GM06990 (cell line): ENCODE measurements at places on chromosomes 16 and 17.

GRCh38 chr16:77696149-77696548 is 26.2 kb upstream of the NUDT7 start:
- no peak for DNase-seq

DNA sequence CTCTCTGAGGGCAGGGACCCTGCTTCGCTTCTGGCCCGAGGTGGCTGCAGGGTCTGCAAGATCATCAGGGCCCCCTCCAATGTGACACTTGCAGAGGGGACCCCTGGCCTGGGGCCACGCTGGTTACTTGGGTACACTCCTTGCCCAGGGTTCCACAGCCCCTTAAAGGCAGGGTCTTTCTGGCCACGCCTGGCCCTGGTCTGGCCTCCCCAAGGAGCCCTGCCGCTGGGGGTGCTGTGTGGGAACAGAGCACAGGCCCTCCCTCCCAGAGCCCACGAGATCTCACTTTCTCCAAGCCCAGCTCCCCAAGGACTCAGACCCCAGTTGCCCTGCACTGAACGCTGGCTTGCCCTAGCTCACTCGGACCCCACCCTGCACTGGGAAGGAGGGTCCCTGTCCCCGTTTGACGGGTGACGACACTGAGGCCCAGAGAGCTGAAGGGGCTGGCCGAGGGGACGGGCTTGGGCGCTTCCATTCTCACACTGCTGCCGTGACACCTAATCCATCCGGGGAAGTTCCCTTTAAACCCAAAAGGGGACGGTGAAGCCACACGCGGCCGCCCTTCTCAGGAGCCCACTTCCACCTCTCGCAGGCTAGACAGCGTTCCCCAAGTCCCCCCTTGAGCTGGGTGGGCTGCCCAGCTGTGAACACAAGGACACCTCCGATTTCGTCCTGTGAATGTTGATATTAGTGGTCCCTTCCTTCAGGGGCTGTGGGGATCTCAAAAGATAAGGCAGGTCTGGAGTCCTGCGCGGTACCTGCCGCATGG is 26.9 kb upstream of the OSGIN1 start:
- DNase-seq, result no peak

GRCh38 chr17:63381101-63381729 is 64.9 kb downstream of the CYB561 start:
- DNase-seq, result no peak

- no peak for DNase-seq
Observed at GRCh38 chr17:35423761-35424160, 8.5 kb downstream of the SLFN12 start.

GRCh38 chr17:78305801-78306200 is 54.1 kb downstream of the SOCS3 start:
- DNase-seq, result no peak

GRCh38 chr17:81347437-81347836 is 47.8 kb upstream of the BAHCC1 start:
- no peak for DNase-seq

GRCh38 chr17:17221329-17221728 is 15.2 kb upstream of the PLD6 start:
- DNase-seq, result no peak

- DNase-seq, result no peak
Observed at GRCh38 chr16:72926177-72927070, 121.5 kb downstream of the ZFHX3 start.

DNA sequence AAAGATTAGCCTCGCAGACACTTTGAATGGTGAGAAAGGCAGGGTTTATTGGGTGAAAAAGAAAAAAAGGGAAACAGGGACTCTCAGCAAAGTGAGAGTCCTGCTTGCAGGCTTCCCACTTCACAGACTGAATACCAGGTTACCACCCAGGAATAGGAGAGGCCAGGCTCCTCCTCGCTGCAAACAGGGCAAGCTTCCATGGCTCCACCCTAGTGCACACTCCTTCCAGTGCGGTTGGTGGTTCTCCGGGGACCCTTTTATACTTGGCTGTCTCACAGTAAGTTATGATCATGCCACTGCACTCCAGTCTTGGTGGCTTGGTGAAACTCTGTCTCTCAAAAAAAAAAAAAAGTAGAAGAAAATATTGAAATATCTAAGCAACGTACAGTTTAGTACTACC is 30.5 kb upstream of the CDH8 start:
- DNase-seq, result no peak

DNA sequence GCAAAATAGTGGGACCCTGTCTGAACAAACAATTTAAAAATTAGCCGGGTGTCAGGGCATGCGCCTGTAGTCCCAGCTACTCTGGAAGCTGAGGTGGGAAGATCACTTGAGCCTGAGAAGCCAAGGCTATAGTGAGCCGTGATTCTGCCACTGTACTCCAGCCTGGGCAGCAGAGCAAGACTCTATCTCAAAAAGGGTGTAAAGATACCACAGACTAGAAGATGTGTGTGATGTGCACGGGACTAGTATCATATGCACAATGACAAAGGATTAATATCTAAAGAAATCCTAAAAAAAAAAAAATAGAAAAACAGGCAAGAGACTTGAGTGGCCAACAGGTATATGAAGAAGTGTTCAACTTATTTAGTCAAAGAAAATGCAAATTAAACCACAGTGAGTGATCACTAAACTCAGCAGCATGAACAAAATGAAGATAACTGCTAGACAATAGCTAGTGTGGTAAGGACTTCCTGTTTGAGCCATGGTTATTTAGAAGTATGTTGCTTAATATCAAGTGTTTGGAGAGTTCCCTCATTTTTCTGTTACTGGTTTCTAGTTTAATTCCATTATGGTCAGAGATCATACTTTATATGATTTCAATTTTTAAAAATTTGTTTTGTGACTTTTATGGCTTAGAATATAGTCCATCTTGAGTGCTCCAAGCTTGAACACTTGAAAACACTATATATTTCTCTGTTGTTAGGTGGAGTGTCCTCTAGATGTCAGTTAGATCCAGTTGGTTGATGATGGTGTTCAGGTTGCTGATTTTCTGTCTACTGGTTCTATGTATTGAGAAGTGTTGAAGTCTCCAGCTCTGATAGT is 14.7 kb upstream of the SLX4 start:
- peak; percentile 62 for DNase-seq

DNA sequence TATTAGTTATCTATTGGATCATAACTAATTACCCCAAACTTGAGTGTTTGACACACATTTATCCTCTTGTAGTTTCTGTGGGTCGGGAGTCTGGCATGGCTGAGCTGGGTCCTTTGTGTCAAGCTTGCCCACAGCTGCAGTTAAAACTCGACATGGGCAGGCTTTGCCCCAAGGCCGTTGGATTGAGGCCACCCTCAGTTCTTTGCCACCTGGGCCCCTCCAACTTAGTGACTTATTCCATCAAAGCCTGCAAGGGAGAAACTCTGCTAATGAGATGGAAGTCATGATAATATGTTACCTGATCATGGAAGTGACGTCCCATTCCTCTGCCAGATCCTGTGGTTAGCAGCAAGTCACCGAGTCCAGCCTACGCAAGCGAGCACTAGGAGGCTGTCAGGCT is 17.2 kb downstream of the TBCD start:
- no peak for DNase-seq

DNA sequence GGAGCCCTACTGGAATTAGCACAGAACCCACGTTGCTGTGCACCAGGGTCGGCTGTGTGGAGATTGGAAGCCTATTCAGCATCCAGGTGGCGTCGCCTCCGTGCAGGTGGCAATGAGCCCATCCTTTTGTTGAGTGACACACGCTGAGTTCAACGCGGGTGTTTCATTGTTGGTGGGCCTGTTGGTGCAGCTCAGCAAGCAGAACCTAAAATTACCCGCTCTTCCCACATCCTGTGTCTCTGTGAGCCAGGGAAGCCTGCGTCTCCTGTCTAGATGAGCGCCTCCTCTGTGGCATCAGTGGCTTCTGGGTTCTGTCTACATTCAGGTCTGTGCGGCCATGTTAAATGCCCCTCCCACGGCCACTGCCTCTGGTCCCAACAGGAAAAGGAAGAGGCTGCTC is 14.5 kb downstream of the CD2BP2 start:
- no peak for DNase-seq

DNA sequence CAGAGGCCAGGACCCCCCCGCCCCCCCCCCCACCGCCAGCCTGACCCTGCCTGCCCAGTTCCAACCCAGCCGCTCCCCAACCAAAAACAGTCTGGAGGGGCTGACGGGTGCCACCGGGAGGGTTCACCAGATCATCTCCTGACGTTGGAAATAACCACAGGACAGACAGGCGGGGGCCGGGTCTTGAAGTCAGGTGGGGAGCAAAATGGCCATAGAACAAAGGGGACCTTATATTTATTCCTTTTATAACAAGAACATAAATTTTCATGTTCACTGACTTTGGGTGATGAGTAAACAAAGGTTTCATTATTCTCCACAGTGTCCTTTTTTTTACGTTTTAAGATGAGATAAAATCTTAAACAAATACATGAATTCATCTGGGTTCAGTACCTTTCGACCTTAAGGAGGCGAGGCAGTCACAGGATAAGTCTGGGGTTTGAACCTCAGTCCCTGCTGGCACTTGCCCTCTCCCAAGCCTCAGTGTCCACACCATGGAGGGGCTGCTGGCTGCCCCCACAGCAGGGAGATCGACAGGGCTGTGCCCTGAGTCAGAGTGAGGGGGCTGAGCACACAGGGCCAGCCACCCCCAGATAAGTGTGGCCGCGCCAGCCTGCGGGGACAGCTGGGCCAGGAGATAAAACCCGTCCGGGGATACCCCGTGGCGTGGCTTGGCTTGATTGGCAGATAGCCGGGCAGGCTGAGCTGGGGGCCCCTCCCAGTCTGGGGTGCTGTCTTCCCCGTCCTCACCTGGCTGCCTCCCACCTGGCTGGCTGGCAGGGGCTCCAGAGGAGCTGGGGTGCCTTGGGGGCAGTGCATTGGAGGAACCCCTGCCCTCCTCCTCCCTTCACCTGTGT is 15.0 kb downstream of the SLC7A5 start:
- DNase-seq, result no peak

GRCh38 chr17:29458066-29458465 is 67.9 kb downstream of the TAOK1 start:
- no peak for DNase-seq

GRCh38 chr17:83079352-83079747 is at the start of gene METRNL:
TSS of gene METRNL (plus strand) at chr17:83079609. CDS start at chr17:83079816, 207 bp downstream.
- DNase-seq, result peak; percentile 43

DNA sequence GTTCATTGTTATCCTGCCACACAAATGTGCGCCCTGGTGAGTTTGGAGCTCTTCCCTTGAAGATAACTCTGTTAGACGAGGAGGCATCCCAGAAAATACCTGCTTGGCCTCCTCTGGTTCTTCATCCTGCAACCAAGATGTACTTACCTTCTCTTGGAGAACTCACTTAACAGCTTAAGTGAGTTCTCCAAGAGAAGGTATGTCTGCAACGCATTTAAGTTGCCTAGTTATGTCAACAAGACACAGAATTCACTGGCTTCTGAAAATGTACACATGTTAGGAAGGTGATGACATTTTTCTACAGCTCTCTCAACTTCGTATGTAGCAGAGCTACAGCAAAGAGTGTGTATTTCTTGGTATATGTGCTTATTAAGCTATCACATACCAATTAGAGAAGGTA is 78.6 kb upstream of the NOG start:
- no peak for DNase-seq

DNA sequence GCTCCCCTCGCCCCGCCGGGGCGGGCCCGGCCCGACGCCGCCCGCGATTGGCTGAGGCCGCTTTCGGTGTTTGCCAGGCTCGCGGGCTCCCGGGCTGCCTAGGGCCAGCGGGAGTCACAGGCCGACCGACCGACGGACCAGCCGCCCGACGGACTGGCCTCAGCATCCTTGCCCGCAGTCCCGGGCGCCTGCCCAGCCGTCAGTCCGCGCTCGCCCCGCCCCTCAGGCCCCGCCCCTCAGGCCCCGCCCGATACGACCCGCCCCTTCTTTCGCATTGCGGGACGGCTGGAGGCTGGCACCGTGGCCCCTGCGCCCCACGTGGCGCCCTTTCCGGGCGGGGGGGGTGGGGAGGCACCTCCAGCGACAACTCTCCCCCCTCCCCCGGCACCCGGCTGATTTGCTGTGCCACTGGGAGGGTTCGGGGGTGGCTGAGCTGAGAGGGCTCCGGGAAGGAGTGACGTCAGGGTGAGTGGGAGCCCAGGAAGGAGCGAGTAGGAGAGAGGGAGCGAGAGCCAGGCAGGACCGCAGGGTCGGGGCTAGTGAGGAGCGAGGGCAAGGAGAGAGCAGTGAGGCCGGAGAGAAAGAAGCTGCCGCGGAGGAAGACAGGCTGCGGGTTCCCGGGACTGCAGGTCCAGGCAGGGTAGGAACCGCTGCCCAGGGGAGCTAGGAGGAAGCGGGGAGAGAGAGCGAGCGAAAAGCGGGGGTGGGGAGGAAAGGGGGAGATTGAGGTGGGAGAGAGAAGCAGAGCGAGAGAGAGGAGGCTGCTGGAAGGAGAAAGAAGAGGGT is at the start of gene ASPHD1:
Gene ASPHD1 (plus strand): TSS at position 387 of the 786 bp plus-strand sequence. CDS start 484 bp downstream, outside the sequence.
- peak; percentile 66 for DNase-seq

- DNase-seq, result no peak
Observed at GRCh38 chr17:19460700-19461099, 49.7 kb downstream of the RNF112 start.
